Fibroblast of skin of right quadriceps (primary cell): ENCODE measurements at places on chromosomes 3 and 15.
A peak's percentile ranks its signal among the peaks of the same experiment; 100 is the strongest.

DNA sequence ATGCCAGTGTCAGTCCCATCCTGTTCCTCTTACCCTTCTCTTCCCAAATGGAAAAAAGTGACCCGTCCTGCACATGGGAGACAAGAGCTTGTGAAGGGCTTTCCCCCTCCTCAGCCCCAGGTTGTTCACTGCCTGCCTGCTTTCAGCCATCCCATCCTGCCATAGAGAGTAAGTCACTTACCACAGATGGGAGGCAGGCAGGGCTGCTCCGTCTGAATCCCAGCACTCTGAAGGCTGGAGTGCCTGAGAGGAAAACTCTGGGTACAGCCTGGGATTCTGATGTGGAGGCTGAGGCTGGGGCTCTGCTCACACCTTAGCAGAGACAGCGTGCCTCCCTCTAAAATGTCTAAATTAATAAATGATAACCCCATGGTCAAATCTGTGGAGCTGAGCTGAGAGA lies 14.8 kb downstream of the CPNE4 start:
- no peak for DNase-seq

DNA sequence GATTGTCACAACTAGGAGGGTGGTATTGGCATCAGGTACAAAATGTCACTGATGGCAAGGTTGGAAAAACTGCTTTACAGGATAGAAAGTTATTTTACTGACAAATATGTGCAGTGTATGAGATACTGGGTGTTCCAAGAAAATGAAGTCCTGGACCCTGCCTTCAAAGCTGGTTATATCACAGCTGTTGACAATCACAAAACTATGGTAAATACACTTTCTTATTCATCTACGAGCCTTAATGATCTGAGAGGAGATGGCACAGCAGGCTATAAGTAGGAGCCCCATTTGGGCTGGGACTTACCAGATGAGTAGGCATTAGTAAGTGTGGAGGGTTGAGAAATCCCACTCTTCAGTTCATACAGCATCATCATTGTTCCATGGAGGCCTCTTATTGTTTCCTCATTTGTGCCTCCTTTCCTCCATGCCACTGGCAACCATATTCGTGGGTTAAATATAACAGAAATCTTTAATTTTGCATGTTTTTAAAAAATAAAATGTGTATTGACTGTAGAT lies 66.9 kb downstream of the CMTM8 start:
- DNase-seq = no peak

DNA sequence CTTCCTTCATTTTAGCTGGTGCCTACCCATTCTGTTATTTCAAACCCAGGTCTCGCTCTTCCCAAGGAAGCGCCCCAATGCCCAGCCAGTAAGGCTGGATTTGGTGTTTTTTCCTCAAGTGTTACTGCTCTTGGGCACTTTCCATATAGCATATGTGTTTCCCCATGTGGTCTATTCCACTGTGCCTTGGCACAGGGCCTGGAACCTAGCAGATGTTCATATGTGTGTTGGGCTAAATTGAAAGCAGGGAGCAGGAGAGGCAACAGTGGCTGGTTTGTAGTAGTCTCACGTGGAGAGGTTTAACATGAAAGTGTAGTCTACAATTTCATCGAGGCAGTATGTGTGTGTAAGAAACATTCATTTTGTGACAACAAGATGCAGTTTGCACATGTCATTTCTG lies 48.2 kb upstream of the TEX264 start:
- DNase-seq = peak; percentile 58

GRCh38 chr3:11510001-11510340 lies 133.7 kb downstream of the VGLL4 start:
- DNase-seq = no peak

DNA sequence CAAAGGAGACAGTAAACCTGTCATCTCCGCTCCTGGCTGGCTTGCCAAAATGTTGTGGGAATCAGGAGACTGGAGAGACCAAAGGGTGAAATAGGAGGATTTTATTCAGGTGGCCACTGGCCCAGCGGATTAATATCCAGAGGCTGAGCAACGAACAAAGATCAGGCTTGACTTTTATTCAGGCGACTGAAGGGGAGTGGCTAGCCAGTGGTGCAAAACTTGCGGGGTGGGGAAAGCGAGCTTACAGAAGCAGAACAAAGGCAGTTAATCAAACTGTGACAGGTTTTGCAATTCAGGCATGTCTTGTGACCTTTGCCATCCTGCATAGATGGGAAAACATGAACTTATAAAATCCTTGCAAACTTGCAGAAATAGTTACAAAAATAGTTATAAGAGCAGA lies 19.8 kb upstream of the ACAD9 start:
- no peak for DNase-seq
